ENCODE measurements at places on chromosomes 2 and 18. TPM values are rescaled to one million over a fixed set of nuclear protein-coding genes. Genes with fewer than 3 reads are reported as not detected.

DNA sequence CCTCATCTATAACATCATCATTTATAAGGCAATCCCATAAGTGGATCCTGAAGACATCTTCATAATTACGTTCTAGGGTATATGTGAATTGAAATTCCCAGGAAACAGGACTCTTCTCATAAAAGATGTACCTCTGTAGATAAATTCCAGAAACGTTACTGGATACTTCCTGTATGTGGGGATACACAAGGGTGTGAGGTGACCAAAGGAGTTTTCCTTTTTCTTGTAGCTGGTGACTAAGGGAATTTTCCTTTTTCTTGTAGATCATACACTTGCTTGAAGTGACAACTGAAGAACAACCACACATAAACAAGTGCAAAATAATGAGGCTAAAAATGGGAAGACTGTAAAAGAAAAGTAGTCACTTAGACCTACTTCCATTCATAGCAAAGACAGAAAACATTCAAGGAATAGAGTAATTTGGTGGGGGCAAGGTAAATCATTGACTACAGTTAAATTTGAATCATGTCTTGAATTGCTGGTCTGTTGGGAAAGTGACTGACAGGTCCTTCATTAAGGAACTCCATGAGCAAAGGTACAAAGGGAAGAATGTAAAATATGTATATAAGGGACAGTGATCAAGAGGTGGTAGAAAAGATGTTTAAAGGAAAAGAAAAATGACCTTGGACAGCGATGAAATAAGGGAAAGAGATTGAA lies 53.2 kb upstream of the UBE2E3 start:
- no peak for DNase-seq

GRCh38 chr2:175887776-175888175 lies 114.3 kb downstream of the LNPK start:
- no peak for DNase-seq

DNA sequence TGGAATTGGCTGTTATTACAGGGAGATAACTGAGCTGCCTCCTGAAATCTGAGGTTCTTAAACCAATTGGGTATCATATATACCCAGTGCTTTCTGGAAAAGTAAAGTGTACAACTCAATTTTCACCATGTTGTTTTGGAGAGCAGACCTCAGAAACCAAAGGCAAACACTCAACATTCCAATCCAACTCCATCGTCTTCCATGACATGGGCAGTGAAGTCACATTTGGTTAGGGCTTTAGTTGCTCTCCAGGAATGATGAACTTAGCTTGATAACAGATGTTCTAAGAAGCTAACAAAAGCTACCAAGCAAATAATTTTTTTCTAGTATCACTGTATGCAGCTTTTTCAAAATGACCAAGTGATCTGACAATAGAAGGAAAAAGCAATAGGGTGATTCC lies 107.0 kb upstream of the SLC35G4 start:
- no peak for DNase-seq

GRCh38 chr2:68390114-68390513 lies 25.0 kb downstream of the PLEK start:
- no peak for DNase-seq

DNA sequence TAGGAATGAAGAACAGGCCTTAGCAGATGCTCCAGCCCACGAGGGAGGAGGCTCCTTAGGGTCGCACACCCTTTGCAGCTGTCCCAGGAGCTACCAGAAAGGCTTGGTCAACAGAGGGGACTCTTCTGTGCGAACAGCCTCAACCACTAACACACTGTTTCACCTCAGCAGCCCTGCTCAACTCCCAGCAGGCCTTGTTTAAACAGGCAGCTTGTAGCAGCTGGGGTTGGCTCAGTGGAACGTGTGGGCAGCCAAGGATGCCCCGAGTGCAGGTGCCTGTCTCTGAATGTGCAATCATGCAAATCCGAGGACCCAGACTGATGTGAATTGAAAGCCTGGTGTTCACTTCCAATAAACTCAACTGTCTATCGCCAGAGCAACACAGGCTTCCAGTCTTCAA lies 88.7 kb upstream of the CXCR4 start:
- DNase-seq, result no peak

DNA sequence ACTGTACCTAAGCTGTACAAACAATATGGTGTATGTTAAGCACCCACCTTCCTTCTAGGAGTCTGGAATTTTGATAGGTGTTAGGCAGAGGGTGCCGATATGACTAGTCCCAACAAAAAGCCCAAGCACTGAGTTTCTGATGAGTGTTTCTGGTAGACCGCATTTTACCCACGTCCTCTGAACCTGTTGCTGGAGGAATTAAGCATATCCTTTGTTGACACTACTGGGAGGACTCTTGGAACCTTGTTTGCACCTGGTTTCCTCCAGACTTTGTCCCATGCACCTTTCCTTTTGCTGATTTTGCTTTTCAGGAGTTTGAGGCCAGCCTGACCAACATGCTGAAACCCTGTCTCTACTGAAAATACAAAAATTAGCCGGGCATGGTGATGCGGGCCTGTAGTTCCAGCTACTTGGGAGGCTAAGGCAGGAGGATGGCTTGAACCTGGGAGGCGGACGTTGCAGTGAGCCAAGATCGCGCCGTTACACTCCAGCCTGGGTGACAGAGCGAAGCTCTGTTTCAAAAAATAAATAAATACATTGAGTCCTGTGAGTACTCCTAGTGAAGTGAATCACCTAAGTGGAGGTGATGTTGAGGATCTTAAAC lies 11.4 kb upstream of the SPAST start:
- no peak for DNase-seq

DNA sequence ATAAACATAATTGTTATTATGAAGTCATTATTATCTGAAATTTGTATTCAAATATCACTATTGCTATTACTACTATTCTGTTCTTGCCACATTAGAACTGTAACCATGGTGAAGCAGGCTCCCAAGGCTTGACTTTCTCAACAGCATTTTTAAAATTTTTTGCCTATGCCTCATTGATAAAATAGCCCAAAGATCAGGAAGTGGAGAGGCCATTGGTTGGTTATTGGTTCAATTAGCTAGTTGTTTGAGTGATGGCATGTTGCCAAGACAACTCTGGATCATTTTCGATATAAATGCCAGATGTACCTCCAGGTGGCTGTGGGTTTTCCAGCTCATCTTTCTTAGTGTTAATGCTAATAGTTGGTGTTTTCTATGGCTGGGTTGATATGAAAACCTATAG lies 513.5 kb downstream of the TRIB2 start:
- no peak for DNase-seq

- DNase-seq, result no peak
These were observed 25.4 kb downstream of the CD8A start for GRCh38 chr2:86765310-86765695.

GRCh38 chr2:104878863-104879512 lies 25.1 kb downstream of the POU3F3 start:
- DNase-seq, result no peak

- DNase-seq, result no peak
These were observed 1.1 kb downstream of the DLGAP1 start for GRCh38 chr18:4453874-4454536.

EVX2 gene
- not detected for total RNA-seq

DNA sequence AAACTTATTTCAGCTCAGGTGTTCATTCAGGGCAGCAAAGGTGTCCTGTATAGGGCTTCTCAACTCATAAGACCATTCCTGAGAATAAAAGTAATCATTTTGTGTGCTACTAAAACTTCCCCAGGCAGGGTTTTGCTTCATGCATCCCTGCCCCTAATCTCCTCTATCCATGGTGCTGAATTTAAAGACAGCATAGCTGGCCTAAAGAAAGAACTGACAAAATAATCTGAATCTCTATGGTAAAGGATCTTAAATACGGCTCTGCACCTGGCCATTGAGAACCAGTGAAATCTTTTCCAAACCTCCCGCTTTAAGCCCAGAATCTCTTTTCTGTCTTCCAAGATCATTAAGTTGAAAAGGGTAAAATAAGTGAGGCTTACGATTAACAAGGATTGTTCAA lies 292.1 kb upstream of the KLHL29 start:
- peak; percentile 8 for DNase-seq

RTKN gene
- total RNA-seq, result 15.7 TPM

GRCh38 chr18:75818383-75818782 lies 390.9 kb upstream of the SMIM21 start:
- no peak for DNase-seq

DNA sequence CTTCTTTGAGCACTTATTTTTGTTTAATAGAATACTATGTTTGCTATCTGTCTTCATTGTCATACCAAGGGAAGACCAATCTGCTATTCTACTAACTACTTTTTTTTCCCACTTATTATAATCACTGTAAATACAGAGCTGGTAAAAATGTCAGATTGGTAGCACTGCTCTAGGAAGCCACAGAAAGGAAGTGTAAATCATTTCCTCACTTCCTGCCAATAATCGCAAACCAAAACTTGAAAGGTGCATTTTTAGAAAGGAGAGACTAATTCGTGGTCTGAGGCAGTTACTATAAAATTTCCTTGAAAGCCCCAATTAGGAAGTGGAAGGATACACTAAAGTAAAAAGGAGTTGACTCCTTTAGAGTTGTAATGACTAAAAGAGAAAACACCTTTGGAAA lies 13.9 kb upstream of the THSD7B start:
- no peak for DNase-seq

- DNase-seq, result peak; percentile 96
These were observed 112.4 kb downstream of the FEZ2 start for GRCh38 chr2:36485521-36485920.

- DNase-seq, result peak; percentile 73
These were observed 174.8 kb downstream of the EN1 start for GRCh38 chr2:118672571-118673158.

DNA sequence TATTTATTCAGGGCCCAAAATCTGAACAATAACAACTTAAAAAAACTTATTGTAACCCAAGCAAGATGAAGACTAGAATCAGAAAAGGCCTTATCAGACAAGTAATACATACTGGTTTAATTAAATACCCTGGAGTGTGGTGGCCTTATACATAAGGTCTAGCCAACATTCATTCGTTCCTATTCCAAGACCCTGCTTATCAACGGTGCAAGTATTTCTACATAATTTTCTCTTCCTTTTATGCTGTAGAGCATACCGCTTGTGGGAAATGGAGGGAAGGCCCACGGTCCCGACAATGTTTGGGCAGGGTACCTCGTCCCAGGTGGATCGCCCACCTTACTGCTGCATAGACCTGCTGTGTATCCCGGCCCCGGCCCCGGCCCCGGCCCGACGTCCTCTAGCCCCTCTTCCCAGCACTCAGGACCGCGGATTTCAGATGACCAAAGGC lies 708 bp downstream of the ZNF24 start:
- DNase-seq, result no peak

GRCh38 chr2:164657129-164657528 lies 35.8 kb upstream of the GRB14 start:
- DNase-seq, result peak; percentile 80

- DNase-seq, result no peak
These were observed 46.5 kb upstream of the NFU1 start for GRCh38 chr2:69483696-69484095.

PROC gene
- not detected for total RNA-seq

SLC5A7 gene
- not detected for total RNA-seq

EFHD1 gene
- total RNA-seq, result 0.45 TPM

DNA sequence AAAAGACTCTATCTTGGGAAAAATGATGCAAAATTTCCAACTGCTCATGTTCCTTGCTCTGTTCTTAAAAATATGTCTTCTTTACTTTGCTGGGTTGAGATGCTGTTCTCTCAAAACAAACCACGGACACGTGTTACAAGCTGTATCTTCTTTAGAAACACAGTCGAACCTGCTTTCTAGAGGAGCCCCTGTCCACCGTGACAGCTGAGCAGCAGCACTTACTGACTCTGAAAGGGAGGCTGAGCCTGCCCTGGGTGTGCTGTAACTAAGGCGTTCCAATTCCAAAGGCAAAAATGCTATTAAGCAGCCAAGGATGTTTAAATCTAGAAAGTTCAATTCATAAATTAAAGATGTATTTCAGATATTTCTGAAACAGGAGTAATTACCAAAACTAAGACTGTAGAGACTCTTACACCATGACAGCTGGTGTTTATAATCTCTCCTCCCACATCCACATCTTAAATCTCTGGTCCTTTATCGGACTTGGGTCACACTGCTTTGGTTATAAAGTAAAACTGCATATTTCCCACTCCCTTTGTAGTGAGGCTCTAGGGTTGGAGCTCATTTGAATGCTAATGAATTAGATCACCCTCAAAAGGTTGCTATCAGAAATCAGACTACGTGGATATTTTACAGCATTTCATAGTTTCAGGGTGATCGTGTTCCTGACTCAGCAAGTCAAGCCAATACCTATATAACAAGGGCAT lies 281.2 kb upstream of the LYPD1 start:
- DNase-seq, result no peak

DNA sequence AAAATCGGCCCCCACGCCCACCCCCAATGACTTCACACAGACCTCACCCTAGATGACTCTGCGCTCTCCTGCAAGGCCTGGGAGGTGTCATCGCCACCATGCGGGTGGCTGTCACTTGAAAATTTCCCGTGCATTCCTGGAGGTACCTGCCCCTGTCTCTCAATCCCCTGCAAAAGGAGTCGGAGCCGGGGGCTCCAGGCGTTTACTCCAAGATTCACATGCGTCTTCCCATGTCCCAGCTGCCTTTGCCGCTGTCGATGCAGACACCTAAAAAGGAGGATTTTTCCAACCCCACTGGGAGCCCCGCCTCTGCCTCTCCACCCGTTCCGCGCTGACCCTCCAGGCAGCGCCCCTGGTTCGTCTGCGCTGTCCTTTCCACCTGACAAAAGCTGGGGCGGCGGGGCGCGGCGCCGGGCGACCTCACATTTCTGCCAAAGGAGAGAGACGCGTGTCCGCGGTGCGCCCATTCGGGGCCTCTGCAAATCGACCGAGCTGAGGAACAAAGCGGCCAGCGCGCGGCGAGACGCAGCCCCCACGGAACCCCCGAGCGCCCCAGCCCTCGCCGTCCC lies 667 bp downstream of the REEP1 start:
- no peak for DNase-seq

DNA sequence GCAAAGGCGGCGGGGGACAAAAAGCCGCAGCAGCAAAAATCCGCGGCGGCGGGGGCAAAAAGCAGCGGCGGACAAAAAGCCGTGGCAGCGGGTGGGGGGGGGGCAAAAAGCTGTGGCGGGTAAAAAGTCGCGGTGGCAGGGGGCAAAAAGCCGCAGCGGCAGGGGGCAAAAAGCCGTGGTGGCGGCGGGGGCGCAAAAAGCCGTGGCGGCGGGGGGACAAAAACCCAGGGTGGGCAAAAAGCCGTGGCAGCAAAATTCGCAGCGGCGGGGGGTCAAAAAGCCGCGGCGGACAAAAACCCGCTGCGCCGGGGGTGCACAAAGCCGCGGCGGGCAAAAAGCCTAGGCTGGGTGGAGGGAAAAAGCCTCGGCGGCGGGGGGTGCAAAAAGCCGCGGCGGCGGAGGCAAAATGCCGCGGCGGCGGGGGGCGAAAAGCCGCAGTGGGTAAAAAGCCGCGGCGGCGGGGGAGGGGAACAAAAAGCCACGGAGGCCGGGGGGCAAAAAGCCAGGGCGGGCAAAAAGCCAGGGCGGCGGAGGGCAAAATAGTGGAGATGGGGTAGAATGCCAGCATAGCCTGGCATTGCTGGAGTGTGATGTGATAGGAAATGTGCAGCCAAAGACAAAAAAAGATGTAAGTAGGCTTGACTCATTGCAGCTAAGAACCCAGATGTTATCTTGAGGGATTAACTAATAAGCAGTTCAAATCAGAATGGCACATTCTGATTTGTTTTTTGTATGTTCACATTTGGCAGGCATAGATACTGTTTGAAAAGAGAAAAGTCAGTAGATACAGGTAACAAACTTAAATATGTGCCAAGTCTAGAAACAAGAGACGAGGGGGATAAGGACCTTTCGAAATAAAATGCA lies 1076.3 kb downstream of the RPIA start:
- DNase-seq, result no peak

- DNase-seq, result no peak
These were observed 26.1 kb upstream of the SEMA4C start for GRCh38 chr2:96895746-96896651.
